CD8-positive, alpha-beta T cell (primary cell): ENCODE measurements at places on chromosomes 7 and 10.

- no peak for DNase-seq
Observed at GRCh38 chr10:110425684-110426293, 71.9 kb upstream of the DUSP5 start.

DNA sequence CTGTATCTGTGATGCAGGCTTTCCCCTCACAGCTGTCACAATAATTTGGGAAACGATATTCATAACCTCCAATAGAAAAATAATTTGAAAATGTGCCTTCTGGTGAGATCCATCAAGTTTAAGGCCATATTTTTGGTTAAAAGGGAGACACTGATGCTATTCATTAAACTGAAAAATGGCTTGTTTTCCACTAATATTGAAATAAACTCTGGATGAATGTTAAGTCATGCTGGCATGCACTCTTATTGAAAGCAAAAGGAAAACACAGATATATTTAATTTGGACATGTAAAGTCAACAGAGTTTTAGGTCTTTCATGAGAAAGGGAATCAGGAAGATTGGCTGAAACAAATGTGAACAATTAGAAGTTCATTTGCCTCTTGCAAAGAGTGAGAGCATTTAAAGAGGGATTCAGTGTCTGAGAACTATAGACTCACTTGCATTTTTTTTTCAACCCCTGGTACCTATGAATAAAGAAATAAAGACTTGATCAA is 879.2 kb downstream of the LRMDA start:
- no peak for DNase-seq

DNA sequence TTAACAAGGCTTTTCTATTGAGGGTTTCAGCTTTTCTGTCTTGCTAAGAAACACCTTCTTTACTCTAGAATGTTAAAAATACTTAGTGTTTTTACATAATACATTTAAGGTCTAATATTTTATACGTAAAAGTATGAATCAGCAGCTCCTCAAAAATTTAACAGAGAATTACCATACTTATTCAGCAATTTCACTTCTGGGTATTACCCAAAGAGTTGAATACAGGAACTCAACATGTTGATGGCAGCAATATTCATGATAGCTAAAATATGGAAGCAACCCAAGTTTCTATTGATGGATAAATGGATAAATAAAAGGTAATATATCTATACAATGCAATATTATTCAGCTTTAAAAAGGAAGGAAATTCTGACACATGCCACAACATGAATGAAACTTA is 9.7 kb upstream of the OR13A1 start:
- no peak for DNase-seq

- no peak for DNase-seq
Observed at GRCh38 chr7:77391230-77391629, 24.9 kb downstream of the GSAP start.

DNA sequence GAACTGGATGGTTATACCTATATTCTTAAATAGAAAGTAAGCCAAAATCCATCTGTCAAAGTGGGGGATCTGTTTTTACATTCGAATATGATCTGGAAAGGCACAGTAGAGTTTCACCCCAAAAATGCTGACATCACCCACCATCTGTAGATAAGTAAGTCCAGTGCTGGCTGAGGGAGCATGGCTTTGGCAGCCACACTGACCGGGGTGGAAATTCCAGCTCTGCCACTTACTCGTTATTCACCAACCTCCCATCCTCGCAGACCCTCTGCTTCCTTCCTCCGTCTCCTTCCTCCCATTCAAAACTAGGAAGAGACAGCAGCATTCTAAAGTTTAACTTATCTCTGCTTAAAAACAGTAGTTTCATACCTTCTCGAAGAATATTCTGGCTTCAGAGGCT is 84.9 kb upstream of the GATA3 start:
- DNase-seq, result no peak
